HCT116 (cell line): ENCODE measurements at places on chromosomes 2 and 18. TPM values are rescaled to one million over a fixed set of nuclear protein-coding genes. Genes with fewer than 3 reads are reported as not detected.

- no peak for DNase-seq
Observed at GRCh38 chr2:32452338-32453064, 95.7 kb downstream of the BIRC6 start.

DNA sequence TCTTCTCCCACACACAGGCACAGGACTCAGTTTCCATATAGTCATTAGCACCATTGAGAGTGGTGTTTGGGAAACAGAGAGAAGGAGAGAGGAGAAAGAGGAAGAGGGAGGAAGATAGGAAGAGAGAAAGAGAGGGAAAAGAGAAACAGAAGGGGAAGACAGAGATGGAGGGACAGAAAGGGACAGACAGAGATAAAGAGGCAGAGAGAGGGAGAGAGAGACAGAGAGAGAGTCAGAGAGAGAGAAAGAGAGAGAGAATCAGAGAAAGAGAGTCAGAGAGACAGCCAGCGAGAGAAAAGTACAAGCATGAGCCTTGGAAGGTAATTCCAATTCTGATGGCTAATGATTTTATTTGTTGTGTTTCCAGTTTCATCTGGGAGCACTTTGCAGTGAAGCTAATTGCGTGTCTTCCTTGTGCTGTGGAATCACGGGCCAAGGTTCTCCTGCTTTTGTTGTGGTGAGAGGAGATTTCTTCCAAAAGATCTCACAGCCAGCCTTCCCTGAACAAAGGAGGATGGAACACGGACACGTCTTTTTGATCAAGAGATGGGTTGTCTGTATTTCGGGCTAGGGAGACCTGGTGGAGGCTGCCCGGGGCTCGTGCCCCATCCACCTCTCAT is 153.6 kb upstream of the TWIST2 start:
- DNase-seq: no peak

DNA sequence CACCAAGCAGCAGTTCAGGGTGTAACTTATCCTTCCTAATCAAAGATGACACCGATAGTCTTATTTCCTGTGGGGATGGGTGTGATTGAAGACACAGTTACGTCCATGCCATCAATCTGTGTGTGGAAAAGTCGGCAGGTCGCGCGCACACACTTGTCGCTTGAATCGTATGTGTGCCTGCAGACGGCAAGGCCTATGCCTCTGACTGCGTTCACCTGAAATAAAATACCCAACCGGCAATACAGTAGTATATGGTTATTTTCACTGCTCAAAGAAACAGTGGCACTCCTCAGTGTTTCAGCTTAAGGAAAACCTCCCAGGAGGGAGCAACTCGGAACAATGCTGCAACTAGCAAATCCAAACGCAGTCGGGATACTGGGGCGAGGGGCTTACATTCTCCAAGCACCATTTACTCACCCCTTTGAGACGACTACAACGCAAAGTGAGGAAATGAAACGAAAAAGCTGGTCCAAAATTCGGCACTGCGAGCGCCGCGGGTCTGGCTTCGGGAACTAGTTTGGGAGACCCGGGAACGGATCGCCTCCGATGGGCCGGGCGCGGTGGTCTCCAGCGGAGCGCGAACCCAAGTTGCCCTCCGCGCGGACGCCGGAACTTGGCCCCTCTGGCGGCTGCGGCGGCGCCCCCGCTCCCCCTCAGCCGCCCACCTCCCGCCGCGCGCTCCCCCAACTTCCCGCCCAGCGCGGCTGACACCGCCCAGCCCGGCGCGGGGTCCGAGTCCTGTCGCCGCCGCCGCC is 675 bp downstream of the PRKD3 start:
- DNase-seq: no peak

Gene CLK1
- total RNA-seq: 49.1 TPM

Gene IL37
- not detected for total RNA-seq

- DNase-seq: no peak
Observed at GRCh38 chr2:106991866-106992265, 105.9 kb upstream of the ST6GAL2 start.

DNA sequence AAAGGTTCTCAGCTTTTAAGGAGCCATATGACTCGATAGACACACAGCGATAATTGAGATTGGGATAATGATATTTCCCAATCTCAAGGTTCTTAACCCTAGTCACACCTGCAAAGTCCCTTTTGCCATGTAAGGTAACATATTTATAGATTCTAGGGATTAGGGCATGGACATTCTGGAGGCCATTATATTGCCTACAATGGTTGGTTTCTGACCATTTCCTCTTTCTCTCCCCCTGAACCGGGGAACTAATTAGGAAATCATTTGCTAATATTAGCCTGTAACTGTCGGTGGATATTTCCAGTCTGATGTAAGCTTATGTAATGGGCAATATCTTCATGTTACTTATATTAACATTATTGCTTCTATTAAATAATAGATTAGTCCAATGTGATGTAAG is 40.8 kb upstream of the ARHGAP15 start:
- DNase-seq: no peak

Gene FMNL2
- 28.1 TPM for total RNA-seq

DNA sequence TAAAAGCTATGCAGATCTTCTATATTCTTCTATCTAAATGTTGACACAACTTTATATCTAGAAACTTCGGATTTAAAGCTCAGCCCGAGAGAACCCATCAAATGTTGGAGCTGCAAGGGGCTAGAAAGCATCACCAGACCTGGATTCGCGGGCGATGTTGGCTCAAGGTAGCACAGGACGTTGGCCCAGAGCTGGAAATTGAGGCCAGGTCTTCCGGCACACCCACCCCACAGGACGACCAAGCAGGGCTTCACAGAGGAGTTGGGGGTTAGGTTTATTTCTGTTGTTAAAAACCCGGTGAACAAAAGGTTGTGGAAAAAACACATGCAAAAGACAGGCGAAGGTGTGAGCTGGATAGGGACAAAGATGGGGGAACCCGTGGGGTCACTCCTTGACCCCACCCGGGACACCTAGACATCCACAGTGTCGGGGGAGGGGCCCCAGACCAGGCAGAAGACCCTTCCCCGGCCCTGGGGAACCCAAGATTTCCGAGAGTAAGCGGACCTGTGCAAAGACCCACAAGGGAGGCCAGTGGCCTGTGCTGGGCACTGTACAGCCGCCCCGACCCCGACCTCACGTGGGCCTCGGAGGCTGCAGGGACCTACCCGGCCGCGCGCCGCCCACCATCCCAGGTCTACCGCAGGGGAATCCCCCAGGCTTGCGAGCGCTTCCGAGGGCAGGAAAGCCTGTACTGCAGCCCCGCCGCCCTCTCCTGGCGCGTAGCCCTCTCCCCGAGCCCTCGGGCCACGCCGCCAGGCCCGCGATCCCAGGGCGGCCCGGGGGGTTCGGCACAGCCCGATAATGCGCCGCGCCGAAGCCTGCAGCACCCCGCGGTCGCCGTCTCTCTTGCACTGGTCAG is 1.8 kb upstream of the AGBL5 start:
- no peak for DNase-seq

GRCh38 chr18:68391801-68392200 is 323.1 kb downstream of the TMX3 start:
- DNase-seq: no peak

DNA sequence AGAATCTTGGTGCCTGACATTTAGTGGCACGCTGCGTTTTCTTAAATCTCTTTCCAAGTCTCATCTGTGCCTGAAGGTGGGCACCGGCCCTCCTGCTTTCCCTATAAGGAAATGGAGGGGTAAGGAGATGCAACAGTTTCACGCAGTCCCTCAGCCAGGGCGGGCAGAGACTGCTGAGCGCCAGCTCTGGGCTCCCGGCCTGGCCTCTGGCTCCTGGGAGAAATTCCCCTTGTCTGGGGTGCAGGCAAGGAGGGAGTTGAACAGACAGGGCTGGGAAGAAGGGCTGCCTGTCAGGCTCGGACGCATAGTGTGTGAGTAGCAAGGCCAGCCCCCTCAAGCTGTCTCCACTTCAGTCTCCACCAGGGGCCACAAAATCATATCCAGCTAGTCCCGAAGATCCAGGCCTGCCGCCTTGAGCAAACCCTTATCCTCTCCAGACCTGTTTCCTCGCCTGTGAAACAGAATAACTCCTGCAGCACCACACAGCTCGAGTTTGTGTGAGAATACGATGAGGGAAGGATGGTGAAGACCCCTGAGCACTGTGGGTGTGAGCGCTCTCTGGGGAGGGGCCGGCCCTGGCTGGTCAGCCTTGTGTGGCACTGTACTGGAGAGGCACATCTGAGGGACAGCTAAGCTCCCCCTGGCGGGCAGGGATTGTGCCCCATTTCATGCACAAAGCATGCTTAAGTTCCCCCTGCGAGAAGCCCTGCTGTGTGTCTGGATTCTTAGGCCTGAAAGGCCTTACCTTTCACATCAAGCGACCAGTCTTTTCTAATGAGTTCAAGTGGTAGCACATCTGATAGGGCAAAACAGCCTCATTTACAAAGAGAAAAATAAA is 33.8 kb downstream of the SDC1 start:
- no peak for DNase-seq

Gene SERPINB10
- total RNA-seq: not detected

Gene COL5A2
- total RNA-seq: 2.3 TPM

DNA sequence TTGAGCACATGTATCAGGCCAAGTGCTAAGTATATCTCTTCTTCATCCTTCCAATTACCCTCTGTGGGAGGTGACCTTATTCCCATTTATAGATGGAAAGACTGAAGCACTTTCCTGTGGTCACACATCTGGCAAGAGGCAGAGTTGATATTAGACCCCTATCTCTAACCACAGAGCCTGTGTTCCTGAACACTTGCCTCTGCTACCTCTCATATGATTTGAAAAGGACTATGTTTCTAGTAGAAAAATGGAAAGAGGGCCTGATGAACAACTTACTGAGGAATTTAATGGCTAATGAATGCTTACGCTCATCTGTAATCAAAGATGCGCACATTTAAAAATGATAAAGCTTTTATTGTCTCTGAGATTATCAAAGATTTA is 46.2 kb upstream of the DYNC2LI1 start:
- no peak for DNase-seq

GRCh38 chr2:60570251-60570650 is 16.8 kb upstream of the BCL11A start:
- DNase-seq: no peak

Gene CD207
- not detected for total RNA-seq

GRCh38 chr2:2577407-2577831 is 246.3 kb upstream of the MYT1L start:
- DNase-seq: no peak

DNA sequence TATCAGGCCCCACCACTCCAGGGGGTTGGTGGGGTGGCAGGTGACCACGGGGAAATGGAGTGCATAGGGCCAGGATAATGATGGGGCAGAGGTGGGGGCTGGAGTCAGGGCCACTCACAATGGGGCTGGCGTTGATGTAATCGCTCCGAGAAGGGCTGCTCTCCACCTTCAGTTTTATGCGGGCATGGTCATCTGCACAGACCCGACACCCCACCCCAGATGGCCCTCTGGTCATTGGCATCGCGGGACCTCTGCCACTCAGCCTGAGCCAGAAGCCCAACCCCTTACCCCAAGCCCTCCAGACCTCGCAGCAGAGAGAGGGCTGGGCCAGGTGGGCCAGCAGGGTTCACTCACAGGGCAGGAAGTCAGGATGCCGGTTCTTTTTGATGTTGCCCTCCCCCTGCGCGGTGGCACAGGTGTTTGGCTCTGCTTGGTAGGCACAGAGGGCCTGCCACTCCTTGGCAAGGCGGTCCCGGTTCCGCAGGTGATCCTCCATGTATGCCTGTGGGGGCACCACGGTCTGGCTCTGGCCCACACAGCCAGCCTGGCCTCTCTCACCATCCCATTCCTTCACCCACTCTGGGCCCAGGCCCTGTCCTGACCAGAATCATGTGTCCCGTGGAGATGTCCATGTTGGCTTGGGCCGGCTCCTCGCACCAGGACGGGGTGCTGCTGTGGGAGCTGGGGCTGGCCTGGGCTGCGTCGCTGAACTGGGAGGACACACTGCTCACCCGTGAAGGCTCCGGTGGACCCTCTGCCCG is 12.4 kb downstream of the PTPRN start:
- DNase-seq: no peak

Gene NFATC1
- 20.8 TPM for total RNA-seq

GRCh38 chr2:147636886-147637285 is 207.9 kb upstream of the ACVR2A start:
- no peak for DNase-seq

DNA sequence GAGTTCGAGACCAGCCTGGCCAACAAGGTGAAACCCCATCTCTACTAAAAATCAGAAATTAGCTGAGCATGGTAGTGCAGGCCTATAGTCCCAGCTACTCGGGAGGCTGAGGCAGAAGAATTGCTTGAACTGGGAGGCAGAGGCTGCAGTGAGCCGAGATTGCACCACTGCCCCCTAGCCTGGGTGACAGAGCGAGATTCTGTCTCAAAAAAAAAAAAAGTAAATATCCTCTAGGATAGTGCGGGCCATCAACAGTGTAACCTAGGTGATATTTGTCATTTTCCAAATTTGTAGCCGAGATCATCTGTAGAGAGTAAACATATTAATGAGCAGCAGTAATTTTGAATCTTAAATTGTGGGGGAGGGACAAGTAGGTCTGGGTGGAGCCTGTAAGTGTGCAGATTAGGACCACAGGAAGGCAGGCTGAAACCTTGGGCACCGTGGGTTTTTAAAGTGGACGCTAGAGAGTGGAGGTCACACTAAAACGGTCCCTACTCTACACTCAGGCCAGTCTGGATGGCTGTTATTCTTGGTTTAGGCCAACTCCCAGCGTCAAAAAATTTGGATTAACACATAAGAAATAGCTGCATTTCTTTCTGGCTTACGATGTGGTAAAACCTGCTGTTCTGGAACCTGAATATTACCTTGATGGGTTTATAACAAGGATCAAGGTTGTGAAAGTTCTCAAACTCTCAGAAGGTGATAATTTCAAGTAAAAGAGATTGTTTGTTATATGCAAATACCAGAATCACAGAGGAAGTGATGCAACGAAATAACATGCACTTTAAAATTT is 22.7 kb upstream of the TET3 start:
- no peak for DNase-seq

Gene DNAJC5G
- total RNA-seq: 2.5 TPM

GRCh38 chr2:39435741-39436591 is 1.1 kb downstream of the MAP4K3 start:
- DNase-seq: no peak

Gene DYSF
- 0.89 TPM for total RNA-seq

GRCh38 chr2:81835321-81836000 is 1530.9 kb upstream of the LRRTM1 start:
- no peak for DNase-seq

Gene TMEM169
- 0.42 TPM for total RNA-seq

Gene APCDD1
- not detected for total RNA-seq

DNA sequence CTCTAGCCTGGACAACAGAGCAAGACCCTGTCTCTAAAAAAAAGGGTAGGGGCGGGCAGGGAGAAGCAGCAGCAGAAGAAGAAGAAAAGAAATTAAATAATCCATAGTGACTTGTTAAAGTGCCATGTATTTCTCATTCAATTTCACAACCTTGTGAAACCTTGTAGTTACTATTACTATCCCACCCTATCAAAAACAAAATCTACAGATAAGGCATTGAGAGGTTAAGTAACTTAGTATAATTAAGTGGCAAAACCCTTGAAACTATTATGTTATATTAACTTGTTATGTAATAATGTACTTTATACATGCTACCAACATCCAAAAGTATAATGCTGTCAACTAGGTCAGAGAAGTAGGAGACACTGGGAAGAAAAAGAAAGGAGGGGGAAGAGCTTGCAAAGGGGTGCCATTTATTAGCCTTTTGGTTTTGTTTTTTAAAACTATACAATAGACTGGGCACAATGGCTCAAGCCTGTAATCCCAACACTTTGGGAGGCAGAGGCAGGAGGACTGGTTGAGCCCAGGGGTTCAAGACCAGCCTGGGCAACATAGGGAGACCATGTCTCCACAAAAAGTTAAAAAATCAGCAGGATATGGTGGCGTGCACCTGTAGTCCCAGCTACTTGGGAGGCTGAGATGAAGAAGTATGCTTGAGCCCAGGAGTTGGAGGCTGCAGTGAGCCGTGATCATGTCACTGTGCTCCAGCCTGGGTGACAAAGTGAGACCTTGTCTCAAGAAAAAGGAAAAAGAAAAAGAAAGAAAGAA is 11.3 kb downstream of the TLK1 start:
- DNase-seq: no peak

Gene CFC1
- total RNA-seq: not detected

Gene VWA3B
- 0.47 TPM for total RNA-seq
